ENCODE measurements at places on chromosomes 1 and 21. TPM values are rescaled to one million over a fixed set of nuclear protein-coding genes. Genes with fewer than 3 reads are reported as not detected.

- no peak overlapping the region for H3K27ac ChIP-seq
- no peak overlapping the region for H3K4me3 ChIP-seq
- H3K27me3 ChIP-seq = peaks cover 100% of the 10 kb centered on the region
- peaks cover 14% of the 10 kb centered on the region for H3K4me1 ChIP-seq
- no peak for DNase-seq
- no peaks in the 10 kb centered on the region for H3K36me3 ChIP-seq
Observed at GRCh38 chr1:118981436-118981835, 6.7 kb downstream of the TBX15 start.

DNA sequence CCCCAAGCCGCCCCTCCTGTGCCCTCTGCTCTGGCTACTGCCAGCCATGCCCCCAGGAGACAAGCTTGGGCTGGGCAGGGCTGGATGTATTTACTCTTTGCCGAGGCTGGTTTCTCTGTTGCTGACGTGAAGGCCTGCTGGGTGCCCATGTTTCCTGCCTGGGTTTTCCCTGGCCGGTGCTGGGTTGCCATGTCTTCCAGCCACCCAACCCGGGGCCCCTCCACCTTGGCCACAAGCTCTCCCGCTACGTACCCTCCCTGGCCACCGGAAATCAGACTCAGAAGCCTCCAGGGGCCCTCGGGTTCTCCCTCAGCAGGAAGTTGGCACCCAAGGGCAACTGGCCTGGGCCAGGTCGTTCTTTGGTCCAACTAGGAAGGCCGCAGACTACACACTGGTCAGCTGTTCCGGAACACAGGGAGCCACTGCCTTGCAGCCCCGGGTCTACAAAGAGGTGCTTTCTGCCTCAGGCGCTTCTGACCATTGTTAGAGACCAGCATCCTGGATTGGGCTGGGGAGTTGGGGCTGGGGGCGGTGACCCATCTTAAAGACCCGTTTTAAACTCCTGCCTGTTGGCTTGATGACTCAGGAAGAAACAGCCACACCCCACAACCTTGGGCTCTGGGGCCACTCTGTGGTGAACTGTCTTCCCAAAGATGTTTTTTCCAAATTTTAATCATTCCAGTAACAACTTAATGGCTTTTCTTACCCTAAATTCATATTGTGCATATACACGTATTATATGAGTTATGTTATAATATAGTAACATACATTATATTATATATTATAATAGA is 71.2 kb upstream of the RUNX3 start:
- no peak overlapping the region for H3K27ac ChIP-seq
- no peaks in the 10 kb centered on the region for H3K36me3 ChIP-seq
- no peaks in the 10 kb centered on the region for H3K4me1 ChIP-seq
- peaks cover 8% of the 10 kb centered on the region for H3K27me3 ChIP-seq

DNA sequence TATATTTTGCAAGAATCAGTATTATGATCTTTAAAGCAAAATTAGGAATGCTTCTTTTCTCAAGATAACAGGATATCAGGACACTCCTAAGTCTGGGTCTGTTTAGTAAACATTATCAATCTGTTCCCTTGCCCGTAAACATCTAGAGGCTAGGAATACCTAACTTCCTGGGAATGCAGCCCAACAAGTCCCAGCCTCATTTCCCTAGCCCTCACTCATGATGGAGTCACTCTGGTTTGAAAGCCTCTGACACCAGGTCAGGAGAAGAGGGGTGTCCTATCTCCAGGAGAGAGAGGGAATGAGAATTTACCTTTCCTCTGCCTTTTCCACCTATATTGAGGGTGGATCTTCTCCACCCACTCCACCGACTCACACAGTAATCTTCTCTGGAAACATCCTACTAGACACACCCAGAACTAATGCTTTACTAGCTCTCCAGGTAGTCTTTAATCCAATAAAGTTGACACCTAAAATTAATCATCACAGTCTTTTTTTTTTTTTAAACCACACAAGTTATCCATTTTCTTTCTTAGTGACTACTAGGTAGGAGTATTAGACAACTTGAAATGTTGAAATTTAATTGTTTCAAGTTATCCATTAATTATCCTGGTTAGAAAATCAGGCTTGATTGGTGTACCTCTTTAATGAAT is 659.3 kb downstream of the USP25 start:
- DNase-seq = no peak
- no peaks in the 10 kb centered on the region for H3K27me3 ChIP-seq
- peaks cover 10% of the 10 kb centered on the region for H3K4me1 ChIP-seq
- no peak overlapping the region for H3K27ac ChIP-seq

DNA sequence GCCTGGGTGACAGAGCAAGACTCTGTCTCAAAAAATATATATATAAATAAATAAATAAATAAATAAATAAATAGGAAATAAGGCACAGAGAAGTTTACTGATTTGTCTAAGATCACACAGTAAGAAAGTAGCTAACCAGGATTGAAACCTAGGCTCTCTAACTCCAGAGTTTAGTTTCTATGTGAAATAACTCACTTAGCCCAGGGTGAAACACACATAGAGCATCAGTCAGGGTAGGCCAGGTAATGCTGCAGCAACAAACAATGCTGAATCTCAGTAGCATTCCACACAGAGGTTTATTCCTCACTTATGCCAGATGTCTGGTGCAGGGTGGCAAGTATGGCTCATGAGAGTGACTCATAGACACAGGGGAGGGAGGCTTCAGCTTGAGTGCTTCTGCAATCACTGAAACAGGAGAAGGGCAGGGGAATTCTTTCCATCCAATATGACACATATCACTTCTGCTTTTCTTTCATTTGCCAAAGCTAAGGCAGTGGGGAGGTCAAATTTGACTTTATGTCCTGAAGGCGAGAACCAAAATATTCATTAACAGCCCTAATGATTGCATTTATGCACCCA is 37.1 kb upstream of the KANK4 start:
- DNase-seq = no peak
- peaks cover 7% of the 10 kb centered on the region for H3K4me1 ChIP-seq
- no peak overlapping the region for H3K4me3 ChIP-seq
- H3K27me3 ChIP-seq = peaks cover 6% of the 10 kb centered on the region
- no peaks in the 10 kb centered on the region for H3K36me3 ChIP-seq
- H3K27ac ChIP-seq = no peak overlapping the region

AQP10 gene
- total RNA-seq = 0.96 TPM
